Stomach (tissue), 19 donors: ENCODE measurements at places on chromosomes 4 and X.

GRCh38 chr4:74549936-74550335 lies 105.0 kb downstream of the AREG start:
- DNase-seq = no peak

DNA sequence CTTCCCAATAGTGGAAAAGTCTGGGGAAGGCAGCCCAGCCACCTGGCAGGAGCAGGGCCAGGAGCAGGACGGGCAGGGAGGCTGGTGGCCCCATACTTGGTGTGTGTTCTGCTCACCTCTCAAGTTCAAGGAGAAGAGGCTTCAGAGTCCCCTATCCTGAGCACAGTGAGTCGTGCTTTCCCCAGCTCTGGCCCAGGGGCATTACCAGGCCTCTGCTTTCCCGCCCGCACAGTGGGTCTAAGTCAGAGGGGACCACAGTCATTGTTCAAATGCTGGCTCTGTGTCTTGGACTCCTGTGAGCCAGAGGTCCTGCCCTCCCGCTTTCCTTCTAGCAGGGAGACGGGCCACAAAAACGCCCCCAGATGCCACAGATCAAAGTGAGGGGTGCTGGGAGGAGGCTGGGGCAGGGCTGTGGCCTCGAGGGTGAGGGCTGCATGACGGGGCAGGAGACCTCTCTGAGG lies 27.6 kb downstream of the HTRA3 start:
- no peak for DNase-seq

GRCh38 chr4:39616651-39617050 lies 22.0 kb downstream of the SMIM14 start:
- DNase-seq = no peak

DNA sequence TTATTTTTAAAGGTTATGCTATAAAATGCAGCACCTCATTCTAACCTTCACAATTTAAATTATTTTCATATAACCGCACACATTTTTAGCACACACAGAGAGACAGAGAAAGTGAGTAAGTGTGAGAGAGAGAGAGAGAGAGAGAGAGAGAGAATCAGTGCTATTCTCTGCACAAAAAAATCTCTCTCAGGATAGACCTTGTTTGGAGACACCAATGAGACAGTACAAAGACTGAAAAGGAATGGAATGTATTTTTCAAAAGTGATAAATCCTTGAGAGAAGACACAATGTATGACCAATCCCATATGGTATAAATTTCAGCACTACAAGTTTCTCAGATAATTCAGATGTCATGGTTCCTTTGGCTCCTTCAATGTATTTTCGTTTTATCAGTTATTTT lies 132.1 kb upstream of the PCDH18 start:
- peak; percentile 16 for DNase-seq

GRCh38 chr4:181541396-181541795 lies 701.8 kb upstream of the TENM3 start:
- no peak for DNase-seq

GRCh38 chr4:183986971-183987946 lies 82.2 kb downstream of the STOX2 start:
- peak; percentile 93 for DNase-seq

DNA sequence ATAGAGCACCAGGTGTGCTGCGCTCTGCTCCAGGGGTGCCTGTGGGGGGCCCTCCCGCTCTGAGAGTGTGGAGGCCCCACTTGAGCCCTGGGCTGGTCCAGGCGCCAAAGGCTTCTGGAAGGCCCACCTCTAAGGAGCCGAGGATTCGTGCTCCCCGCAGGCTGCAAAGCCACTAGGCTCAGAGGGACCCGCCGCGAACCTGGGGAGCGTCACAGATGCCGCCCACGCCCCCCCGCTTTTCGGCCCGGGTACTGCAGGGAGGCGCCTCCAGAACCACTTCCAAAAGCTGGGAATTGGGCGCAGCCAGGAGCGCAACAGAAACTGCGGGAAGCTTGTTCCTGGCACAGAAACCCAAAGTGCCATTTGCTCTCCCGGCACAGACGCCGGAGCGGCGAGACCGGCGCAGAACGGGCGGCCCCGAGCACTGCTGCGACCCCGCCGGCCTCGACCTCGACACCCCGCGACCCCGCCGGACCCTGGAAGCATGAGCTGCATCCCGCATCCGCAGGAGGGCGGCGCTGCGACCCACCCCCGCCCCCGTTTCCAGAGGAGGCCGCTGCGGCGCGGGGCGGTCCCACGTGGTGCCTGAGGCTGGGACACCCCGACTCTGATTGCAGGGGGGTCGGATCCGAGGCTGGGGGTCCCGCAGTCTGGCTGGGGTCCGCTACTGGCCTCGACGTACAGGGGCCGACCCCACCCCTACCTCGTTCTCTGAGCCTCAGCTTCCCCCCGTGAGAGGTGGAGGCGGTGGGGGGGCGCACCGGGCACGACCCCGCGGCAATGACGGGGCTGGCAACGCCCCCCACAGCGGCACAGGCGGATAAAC lies 30.8 kb downstream of the CPLX1 start:
- DNase-seq = peak; percentile 23

- peak; percentile 69 for DNase-seq
Observed at GRCh38 chr4:25103418-25103817, 56.8 kb downstream of the SEPSECS start.

DNA sequence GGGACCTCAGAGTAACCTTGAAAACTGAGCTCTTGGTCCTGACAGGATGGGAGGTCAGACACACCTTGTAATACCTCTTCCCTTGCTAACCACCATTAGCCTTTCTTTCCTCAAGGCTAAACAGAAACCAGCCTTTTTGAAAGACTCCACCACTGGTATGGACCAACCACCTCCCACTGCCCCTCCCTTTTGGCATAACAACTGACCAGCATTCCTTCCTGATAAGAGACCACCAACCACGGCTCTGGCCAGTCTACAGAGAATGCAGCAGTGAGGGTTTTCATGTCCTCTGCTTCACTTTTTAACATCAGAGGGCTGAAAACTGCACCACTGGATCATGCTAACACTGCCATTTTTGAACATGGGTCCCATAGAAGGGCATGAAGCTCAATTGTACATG lies 100.2 kb upstream of the MID1IP1 start:
- no peak for DNase-seq
